ENCODE measurements at places on chromosomes 4 and X.

GRCh38 chrX:7092543-7092942, 55.0 kb upstream of the STS start:
- DNase-seq, result no peak

GRCh38 chr4:140851032-140851636, 94.9 kb upstream of the TBC1D9 start:
- peak; percentile 80 for DNase-seq

- no peak for DNase-seq
Measured at GRCh38 chr4:67940506-67940905, 22.8 kb downstream of the TMPRSS11A start.

- no peak for DNase-seq
Measured at GRCh38 chr4:108094131-108094530, 74.6 kb downstream of the LEF1 start.

Data from inflammatory macrophage (primary cell).